ENCODE measurements at places on chromosomes 3 and 15.

DNA sequence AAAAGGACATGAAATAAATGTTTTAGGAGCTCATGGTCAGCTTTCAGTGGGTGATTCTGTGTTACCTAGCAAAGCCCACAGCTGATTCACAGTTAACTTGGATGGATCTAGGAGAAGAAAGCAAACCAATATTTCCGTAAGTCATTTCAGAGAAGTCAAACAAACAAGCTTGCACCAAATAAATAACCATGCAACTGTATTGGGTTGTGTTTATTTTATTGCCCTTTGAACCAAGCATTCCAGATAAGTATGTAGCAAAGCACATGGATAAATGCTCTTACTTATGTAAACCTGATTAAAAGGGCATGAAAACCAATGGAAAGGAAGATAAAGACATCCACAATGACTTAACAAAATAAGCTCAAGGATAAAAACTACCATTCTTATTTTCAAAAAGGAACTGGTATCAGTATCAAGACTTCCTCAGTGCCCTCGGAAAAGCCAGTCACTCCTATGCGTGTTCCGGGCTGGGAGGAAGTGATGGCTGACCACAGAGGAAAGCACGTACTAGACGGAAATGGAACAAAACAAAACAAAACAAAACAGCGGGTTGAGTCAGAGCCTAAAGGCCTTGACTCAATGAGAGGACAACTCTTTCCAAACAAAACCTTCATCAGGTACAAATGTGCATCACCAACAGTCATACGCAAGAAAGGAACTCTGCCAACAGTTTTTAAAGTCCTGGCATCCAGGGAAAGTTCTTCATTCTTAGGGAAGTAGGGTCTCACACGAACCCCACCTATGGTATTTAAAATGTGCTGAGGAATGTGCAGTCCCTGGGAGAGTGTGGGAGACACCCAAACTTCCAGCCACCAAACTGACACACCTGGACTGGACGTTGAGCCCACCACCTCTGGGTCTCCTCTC is 103.3 kb downstream of the SNRK start:
- no peak for DNase-seq

GRCh38 chr3:191460360-191460759 is 603 bp upstream of the PYDC2 start:
- DNase-seq, result no peak

DNA sequence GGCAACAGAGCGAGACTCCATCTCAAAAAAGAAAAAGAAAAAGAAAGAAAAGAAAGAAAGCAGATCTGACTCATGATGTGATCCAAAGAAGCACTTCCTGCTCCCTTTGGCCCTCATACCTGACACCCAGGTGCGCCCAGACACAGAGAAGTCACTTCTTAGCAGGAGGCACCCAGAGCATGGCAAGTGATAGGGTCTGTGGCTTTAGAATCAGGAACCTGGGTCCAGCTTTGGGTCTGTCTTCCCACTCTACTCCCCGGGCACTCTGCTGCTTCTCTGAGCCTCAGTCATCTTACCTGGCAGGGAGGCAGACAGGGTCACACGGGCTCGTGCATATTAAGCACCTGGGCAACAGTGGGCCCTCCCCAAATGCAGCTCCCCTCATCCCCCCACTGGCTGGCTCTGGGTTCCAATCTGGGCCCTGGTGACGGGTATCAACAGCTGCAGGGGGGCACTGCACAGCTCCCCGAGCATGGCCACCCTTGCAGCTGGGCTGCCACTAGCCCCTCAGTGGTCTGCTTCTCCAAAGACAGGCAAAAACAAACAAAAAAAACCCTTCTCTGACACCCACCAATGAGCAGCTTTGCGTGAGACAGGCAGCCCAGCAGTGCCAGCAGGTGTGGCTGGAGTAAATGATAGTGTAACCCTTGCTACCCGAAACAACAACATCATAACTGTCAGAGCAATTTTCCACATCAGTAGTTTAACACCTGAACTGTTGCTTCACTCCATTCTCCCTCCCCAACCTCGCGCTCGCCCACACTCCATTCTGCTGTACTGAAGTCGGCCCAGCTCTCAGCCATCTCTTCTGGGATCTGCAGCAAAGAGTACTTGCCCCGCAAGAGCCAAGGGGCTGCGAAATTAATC is 99.8 kb downstream of the MEGF11 start:
- DNase-seq, result peak; percentile 88

DNA sequence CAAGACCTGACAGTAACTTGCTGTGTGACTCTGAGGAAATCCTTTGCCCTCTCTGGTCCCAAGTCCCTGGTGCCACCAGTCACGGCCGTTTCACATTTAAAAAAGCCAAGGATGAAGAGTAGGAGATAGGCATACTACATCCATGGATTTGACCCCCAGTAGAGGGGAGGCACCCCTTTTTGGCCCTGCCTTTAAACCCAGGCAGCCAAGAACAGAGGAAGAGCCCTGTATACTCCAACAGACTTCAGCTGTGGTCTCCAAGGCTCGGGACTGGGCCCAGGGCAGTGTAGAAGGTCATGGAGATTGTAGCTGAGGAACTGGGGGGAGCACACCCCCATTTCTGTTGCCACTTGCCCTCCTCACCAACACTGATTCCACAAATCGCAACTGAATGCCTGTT is 3.7 kb downstream of the CAV3 start:
- no peak for DNase-seq

DNA sequence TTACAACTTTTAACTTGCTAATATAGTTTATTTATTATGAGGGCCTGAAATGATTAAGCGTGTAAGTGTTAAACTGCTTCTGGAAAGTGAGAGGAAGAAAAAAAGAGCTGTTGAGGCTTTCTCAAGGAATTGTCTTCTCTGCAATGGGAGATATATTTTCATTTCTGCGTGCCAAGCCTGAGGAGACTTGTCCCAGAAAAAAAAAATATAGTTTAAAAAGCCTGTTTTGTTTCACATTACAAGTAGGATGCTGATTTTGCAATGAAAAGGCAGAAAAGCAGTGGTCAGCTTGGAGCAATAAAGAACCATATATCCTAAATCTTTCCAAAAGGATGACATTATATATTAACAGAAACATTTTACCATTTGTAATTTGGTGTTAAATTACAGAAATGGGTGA is 115.5 kb downstream of the GMNC start:
- no peak for DNase-seq

DNA sequence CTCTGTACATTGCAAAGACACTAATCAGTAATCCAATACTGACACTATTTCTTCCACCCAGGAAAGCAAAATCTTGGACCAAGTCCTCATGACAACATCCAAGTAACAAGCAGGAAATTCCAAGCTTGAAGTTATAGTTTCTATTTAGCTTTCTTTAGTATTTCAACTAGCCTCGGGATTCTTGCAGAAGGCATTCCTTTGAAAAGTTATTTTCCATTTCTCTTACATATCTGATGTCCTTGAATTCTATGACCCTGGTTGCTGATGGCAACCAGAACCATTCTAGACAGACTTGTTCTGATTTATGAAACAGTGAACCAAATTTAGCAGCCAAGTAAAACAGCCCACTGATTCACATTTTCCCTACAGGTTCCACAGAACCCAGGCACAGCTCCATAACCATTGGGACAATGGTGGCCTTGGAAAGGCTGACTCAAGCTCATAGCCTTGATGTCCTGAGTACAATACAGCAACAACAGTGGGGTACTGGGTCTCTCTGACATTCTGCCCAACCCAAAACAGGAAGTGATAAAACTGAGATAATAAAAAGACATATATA is 26.5 kb downstream of the P3H2 start:
- DNase-seq, result no peak

- no peak for DNase-seq
Measured at GRCh38 chr3:29317659-29318173, 36.8 kb downstream of the RBMS3 start.

GRCh38 chr3:48919215-48920138 is 835 bp downstream of the ARIH2 start:
- no peak for DNase-seq

- no peak for DNase-seq
Measured at GRCh38 chr3:117788506-117788905, 1078.9 kb downstream of the TUSC7 start.

GRCh38 chr3:67587811-67588210 is 66.6 kb downstream of the SUCLG2 start:
- DNase-seq, result no peak

GRCh38 chr15:75815811-75816719 is 27.2 kb upstream of the UBE2Q2 start:
- no peak for DNase-seq

- DNase-seq, result no peak
Measured at GRCh38 chr3:8662594-8662993, 18.0 kb upstream of the SSUH2 start.

- DNase-seq, result no peak
Measured at GRCh38 chr15:26032162-26032846, 169.2 kb upstream of the ATP10A start.

- no peak for DNase-seq
Measured at GRCh38 chr3:46719044-46719565, 1.4 kb upstream of the PRSS50 start.

- no peak for DNase-seq
Measured at GRCh38 chr3:189490337-189490736, 140.9 kb upstream of the TP63 start.

DNA sequence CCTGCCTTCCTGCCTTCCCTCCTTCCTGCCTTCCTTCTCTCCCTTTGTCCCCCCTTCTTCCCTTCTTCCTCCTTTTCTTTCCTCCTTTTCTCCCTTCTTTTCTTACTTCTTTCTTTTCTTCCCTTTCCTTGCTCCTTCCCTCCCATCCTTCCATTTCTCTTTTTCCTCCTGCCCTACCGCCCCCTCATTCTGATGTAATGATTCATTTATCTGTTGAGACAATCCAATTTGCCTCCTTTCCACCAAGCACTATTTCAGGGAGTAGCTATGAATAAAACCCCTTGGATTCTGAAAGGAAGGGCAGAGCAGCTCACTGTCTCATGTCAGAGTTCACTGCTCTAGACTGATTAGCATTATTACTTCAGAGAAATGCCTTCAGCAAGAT is 462.6 kb downstream of the PDCD6IP start:
- no peak for DNase-seq

GRCh38 chr15:33699691-33700447 is 268.4 kb upstream of the CHRM5 start:
- DNase-seq, result no peak

DNA sequence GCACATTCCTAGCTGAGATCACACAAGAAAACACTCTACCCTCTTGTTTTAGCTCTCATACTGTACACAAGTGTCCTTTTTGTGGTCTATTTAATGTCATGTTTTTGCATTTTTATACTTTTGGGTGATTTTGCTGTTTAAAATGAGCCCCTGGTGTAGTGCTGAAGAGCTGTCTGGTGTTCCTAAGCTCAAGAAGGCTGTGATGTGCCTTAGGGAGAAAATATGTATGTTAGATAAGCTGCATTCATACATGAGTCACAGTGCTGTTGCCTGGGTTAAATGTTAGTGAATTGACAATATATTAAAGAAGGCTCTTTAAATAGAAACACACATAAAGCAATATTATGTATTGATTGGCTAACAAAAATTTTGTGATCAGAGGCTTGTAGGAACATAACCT is 387.4 kb upstream of the C2CD4B start:
- no peak for DNase-seq

GRCh38 chr15:101049856-101050622 is 130.9 kb downstream of the LRRK1 start:
- DNase-seq, result no peak

GRCh38 chr15:53107855-53108254 is 317.7 kb upstream of the ONECUT1 start:
- no peak for DNase-seq

DNA sequence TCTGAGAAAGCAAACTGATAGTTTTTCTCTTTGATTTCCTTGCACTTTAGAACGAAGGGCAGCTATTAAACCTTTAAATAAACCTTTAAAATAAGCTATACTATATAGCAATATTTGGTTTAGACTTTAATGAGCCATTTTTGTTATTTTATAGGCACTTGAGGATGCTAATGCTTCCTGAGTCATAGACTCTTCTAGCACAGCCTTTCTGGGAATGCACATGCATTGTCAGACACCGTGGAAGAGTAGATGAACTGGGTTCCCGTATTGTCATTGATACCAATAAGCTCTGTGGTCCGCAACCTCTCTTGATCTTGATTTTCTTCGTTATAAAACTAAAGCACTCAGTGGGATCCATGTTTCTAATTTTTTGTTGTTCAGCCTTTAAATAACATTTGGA is 27.6 kb downstream of the CERS3 start:
- DNase-seq, result no peak

DNA sequence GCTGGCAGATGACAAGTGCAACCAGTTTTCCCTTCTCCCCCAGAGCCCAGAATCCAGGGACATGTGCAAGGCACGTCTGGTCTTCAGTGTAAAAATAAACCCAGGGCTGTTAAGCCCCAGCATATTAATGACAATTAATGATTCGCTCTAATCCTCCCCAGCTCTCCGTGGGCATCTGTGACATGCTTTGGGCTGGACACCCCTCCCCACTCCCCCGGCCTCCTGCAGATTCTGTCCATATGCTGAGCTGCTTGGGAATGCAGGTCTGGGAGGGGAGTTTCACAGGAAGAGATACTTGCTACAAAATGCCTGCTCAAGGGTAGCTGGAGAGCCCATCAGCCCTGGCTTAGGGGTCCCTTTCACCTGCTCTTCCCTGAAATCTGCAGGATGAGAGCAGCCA is 43.0 kb upstream of the NTRK3 start:
- DNase-seq, result no peak

GRCh38 chr3:18098960-18099587 is 326.1 kb downstream of the SATB1 start:
- no peak for DNase-seq

GRCh38 chr3:62884096-62884870 is 9.1 kb upstream of the CADPS start:
- DNase-seq, result no peak

- DNase-seq, result peak; percentile 63
Measured at GRCh38 chr3:33277193-33277882, at the start of gene FBXL2. FBXL2 (plus strand) TSS chr3:33277442; CDS start chr3:33277513, 71 bp downstream.

DNA sequence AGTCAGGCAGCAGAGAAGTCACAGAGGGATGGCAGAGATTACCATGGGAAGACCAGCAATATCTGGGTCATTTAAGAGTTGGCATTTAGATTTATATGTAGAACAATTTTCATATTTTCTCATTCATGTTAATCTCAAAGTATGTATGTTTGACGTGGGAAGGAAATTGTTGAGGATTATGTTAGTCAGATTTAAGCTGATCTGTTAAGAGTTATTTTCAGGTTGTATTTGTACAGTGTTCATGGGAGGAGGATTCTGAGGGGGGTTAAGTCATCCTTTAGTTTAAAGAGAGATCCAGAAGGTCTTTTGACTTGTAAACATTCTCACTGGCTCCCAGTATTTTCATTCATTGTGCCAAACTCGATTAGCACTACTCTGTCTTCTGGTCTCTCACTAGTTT is 34.7 kb downstream of the PPM1L start:
- DNase-seq, result no peak

GRCh38 chr3:72177075-72178050 is 392.4 kb upstream of the PROK2 start:
- no peak for DNase-seq

DNA sequence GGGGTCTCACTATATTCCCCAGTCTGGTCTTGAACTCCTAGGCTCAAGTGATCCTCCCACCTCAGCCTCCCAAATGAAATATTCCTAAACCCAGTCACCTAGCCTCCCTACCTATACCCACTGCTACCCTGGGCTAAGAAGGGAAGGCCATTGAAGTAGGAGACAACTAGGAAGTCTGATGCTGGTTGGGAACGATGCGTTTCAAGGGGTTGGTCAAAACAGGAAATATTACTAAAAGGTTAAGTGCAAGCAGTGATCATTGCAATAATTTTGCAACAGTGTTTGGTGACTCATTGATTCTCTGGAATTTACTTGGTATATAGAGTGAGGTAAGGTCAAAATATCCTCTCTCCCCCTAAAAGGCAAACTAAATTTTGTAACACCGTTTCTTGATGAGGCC is 4.6 kb upstream of the UQCRC1 start:
- DNase-seq, result no peak

All from NCI-H1436 (cell line).